ENCODE measurements at places on chromosomes 16 and 17.

- no peak for DNase-seq
Measured at GRCh38 chr17:79814127-79814973, 17.5 kb upstream of the CBX8 start.

DNA sequence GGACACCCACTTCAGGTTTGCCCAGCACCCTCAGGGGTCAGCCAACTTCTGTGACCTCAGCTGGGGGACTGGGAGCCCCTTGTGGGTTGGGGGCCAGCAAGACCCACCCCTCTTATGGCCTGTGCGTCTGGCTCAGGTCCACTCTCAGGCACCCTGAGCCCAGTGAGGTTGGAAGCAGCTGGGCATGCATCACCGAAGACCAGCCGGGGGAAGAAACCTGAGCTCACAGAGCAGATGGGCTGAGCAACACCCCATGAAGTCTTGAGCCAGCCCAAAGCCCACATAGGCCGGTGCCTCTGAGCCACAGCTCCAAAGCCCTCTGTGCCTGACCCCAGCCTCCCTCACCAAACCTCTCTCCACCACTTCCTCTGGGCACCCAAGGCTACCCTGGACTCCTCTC, 166.7 kb downstream of the RBFOX3 start:
- DNase-seq: no peak

GRCh38 chr17:13337864-13338371, 263.8 kb downstream of the HS3ST3A1 start:
- DNase-seq: no peak

DNA sequence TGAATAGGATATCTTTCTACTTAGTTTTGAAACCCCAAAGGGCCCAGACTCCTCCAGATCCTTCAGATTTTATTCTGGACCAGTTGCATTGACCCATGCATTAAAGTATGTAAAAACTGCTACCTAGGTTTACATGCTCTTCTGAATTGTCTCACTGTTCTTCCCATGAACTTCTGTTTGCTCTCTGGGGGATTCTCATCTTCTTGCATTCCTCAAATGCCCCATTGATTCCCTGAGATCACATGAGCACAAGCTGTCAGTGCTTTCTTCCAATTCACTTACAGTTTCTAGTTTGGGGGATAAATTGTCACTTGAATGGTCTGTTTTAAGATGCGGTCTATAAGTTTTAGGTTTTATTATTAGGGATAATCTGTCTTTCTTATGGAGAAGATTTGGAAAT, 188.9 kb upstream of the KIF2B start:
- no peak for DNase-seq

DNA sequence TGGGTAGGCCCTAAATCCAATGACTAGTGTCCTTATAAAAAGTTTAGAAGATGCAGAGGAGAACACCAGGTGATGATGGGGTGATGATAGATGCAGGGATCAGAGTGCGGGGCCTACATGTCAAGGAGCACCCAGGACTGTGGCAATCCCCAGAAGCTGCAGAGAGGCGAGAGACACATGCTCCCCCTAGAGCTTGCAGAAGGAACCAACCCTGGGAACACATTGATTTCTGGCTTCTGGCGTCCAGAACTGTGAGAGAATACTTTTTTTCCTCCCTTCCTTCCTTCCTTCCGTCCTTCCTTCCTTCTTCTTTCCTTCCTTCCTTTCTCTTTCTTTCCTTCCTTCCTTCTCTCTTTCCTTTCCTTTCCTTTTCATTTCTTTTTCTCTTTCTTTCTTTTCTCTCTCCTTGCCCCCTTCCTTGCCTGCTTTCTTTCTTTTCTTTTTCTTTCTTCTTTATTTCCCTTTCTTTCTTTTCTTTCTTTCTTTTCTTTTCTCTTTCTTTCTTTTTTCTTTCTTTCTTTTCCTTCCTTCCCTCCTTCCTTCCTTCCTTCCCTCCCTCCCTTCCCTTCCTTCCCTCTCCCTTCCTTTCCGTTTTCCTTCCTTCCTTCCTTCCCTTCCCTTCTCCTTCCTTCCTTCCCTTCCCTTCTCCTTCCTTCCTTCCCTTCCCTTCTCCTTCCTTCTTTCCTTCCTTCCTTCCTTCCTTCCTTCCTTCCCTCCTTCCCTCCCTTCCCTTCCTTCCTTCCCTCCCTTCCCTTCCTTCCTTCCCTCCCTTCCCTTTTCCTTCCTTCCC, 134.3 kb downstream of the HAPSTR1 start:
- no peak for DNase-seq

DNA sequence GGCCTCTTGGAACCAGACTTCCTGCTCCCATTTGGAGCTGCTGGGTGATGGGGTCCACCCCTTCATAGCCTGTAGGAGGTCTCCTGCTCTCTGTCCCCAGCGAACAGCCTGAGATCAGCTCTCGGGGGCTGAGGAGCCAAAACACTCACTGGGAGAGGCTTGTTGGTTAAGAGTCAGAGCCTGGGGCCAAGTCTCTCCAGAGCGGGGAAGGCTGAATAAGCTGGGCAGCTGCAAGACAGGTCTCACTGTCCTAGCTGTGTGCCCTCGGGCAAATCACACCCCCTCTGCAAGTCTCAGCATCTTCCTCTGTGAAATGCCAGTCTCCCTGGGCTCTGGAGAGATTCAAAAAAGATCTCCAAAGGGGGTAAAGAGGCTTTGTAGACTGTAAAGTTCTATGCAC, 174.6 kb downstream of the WSCD1 start:
- DNase-seq: no peak
